ENCODE measurements at places on chromosomes 13 and 19.

GRCh38 chr19:6204212-6204611 is 68.7 kb downstream of the ACSBG2 start:
- no peak for DNase-seq

GRCh38 chr13:113548171-113548641 is 36.3 kb upstream of the TFDP1 start:
- DNase-seq: no peak

DNA sequence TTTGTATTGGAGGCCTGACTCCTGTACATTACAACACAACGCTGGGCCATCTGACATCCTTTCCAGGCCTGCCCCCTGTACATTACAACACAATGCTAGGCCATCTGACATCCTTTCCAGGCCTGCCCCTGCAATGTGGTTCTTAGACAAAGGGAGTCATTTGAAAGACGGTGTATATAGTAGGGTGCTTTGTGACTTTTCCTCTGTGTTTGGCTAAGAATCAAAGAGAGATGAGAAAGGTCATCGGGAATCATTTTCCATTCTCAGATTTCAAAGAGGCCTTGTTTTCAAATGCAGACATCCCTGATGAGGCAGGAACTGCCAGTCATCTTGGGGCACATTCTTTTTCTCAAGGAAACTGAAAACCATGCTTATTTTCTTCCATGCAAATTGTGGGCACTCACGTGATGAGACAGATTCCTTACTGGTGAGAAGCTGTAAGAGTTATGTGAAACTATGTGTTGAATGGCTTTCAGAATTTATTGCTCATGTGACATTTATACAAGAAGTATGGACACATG is 551.6 kb downstream of the MYO16 start:
- DNase-seq: no peak

GRCh38 chr19:28296506-28296905 is 916.4 kb downstream of the UQCRFS1 start:
- DNase-seq: no peak

DNA sequence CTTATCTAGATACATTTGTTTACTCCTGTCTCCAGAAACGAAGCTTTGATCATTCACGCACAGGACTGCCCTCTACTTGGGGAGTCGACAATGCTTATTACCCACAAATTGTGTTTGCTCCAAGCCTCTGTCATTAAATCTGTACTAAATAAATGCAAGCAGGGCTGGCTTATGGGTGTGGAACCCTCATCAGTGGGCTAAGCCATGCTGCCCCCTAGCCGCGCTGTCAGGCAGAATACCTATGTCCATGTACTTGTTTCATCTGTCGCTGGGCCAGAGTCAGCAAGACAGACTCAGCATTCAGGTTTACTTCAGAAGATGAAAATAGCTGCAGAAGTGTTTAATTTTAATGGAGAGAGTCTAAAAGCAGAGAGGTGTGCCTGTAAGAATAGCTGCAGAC is 110.0 kb upstream of the PRR20A start:
- no peak for DNase-seq

DNA sequence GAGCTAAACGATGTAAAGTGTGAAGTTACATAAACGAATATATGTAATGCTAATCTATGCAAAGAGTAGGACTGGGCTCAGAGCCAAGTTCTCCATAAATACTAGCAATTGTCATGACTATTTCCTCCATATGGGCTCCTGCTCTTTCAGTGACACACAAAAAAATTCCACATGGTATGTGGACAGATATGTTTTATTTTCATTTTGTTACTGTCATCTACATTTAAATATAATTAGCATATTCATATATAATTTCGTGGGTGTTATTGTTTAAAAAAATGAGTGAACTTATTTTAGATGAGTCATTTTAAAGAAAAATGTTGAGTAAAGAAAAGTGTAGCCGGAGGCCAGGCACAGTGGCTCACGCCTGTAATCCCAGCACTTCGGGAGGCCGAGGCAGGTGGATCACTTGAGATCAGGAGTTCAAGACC is 5.0 kb upstream of the IGSF23 start:
- DNase-seq: no peak

GRCh38 chr19:48970923-48971395 is 5.8 kb downstream of the FTL start:
- peak; percentile 68 for DNase-seq

DNA sequence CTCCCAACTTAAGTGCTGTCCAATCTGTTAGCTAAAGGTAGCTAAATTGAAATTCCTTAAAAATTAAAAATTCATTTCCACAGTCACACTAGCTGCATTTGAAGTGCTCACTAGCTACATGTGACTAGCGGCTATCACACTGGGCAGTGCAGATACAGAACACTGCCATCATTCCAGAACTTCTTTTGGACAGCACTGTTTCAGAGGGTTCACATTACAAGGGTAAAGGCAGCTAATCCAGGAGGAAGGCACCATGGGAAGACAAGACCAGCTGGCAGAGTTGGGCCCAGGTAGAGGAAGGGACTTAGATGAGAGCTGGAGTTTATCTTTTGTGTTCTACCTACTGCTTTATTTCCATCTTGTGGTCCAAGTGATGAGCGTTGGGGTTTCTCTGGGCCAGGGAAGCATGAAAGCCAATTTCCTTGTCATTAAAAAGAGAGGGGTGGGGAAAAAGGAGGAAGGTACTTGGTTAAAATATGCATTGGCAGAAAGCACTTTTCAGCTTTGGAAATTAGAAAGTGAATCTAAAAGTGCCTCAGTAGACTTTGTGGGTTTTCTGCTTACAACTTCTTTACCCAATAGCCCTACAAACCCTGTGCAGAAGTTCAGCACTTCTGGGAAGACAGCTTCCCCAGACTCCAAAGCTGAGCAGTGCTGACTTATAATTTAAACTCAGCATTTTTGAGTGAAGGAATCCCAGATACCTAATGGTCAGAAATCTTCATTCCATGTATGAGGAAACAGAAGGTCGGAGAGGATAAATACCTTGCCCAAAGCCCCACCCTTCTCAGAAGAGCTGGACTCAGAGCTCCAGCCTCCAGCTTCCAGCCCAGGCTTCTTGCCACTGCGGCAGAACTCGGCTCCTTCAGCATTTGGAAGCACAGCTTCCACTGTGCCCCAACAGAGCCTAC is 49.5 kb downstream of the ATP7B start:
- DNase-seq: no peak

DNA sequence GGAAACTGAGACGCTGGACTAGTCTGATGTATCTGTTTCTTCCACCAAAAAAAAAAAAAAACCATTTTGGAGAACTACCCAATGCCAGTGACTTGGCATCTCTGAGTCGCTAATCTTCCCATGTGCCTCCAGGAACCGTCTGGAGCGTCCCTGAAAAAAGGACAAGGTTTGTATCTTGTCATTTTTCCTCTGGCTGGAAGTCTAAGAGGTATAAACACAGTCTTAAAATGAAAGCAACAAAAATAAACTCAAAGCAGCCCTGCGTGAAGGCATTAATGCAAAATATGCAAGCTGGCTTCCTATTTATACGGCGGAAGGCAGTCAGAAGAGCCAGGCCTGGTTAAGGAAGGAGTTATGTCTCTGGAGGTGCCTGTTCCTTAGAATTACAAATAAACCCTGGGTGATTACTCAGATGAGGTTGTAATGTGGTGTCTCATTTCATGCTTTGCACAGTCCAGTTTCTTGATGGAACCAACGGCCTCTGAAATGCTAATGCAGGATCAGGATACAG is 20.3 kb downstream of the ACTN4 start:
- no peak for DNase-seq

GRCh38 chr19:43779147-43779819 is 1.5 kb downstream of the KCNN4 start:
- no peak for DNase-seq

GRCh38 chr19:13082192-13083007 is 20.3 kb downstream of the LYL1 start:
- no peak for DNase-seq

DNA sequence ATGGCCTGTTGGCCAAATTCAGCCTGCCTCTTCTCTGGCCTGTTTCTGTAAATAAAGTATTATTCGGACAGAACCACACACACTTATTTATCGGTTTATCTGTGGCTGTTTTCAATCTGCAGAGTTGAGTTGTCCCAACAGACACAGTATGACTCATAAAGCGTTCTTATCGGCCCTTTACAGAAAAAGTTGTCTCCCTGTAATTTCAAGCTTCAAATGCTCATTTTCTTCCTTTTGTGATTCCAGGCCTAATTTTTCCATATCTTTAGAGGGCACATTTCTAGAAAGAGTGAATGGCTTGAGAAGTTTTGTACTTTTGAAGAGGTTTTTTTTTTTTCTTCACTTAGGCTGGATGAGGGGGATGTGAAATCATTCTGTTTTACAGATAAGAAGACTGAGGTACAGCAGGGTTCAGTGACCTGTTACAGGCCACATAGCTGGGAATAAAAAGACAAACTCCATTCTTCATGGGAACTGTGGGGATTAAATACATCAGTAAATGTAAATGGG is 440.9 kb downstream of the TSHZ3 start:
- no peak for DNase-seq

DNA sequence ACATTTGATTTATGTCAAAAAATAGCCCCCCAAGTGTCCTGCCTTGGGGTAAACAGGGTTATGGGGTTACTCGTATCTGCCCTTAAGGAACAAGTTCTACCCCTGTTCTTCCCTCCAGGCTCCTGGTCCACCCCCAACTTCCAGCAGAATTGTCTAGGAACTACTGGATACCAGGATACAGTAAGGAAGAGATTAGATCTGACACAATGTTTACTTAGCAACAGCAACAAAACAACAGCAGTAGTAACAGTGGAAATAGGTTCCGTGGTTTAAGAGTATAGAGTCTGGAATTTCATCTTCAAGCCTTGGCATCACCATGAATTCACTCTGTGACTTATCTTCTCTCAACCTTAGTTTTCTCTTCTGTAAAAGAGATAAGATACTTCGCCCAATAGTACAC is 1.7 kb upstream of the FAM98C start:
- no peak for DNase-seq

- DNase-seq: no peak
These were observed 106.4 kb downstream of the RNF17 start for GRCh38 chr13:24870380-24870760.

DNA sequence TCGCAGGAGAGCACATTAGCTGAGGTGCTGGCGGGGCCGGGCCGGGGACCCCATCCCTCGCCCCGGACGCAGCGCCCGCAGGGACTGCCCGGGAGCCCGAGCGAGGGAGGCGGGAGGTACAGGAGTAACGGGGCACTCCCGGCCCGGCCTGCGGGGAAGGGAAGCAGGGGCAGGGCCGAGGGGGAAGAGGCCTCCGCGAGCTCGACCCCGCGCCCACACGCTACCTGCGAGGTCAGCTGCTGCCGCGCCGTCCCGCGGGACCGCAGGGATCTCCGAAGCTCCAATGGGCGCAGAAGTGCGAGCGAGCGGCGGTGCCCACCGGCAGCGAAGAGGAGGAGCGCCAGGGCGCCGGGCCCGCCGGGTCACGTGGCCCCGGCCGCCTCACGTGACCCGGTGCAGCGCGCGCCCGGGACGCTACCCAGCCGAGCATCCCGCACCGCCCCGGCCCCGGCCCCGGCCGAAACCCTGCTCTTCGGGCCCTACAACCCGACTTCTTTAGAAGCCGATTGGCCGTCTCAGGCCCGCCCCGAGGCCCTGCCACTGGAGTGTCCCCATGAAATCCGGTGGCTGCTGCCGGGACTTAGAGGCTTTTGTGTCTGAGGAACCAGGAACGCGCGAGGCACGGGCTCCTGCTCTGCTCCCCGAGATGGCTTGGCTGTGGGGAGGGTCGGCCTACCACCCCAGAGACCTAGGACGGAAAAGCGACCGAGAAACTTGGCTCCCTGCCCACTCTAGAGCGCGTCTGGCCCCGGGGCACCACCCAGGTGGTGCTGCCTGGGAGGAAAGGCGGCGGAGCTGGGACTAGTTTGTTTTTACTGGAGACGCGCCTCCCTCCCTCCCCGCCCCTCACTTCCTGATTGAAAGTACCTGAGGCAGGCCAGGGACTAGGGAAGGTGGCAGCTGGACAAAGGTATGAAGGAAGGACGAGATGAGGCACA is at the start of gene RCBTB1:
RCBTB1 (minus strand) TSS at position 339 of the 938 bp plus-strand sequence. CDS start 18,279 bp downstream, outside the sequence.
- DNase-seq: no peak

- no peak for DNase-seq
These were observed 66.8 kb upstream of the RAP2A start for GRCh38 chr13:97367016-97367822.

DNA sequence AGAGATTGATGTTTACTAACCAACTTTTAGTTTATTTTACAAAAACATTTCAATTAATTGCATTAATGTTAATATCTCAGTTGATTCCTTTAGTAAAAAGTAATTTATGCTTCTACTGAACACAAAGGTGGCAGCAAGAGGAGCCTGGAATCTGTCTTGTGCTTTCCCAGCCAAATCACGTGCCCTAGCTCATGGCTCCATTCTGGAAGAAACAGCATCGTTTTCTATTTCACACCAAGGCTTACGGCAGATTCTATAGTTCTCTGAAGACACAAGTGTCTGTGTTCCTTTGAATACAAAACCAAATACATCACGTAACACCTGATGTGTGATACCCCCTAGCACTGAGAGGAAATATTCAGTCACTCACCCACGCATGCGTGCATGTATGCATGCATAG is 346.1 kb upstream of the MIR17HG start:
- DNase-seq: no peak

DNA sequence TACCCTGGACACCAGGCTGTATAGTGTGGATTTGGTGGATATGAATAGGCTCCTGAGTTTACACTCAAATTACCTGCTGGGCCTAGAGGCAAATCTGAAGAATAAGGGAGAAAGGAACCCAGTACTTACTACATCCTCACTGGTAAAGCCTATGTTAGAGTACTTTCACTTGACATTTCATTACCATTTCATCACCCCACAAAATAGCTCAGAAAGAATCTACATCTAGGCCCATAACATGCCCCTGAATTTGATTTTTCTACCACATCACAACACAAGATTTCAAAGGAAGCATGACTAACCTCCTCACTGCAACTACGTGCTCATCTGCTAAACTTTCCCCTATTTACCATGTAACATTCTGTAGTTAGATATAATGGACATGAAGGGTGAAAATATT is 43.3 kb downstream of the VWA8 start:
- no peak for DNase-seq

- no peak for DNase-seq
These were observed 14.7 kb upstream of the CEACAM6 start for GRCh38 chr19:41740415-41741243.

DNA sequence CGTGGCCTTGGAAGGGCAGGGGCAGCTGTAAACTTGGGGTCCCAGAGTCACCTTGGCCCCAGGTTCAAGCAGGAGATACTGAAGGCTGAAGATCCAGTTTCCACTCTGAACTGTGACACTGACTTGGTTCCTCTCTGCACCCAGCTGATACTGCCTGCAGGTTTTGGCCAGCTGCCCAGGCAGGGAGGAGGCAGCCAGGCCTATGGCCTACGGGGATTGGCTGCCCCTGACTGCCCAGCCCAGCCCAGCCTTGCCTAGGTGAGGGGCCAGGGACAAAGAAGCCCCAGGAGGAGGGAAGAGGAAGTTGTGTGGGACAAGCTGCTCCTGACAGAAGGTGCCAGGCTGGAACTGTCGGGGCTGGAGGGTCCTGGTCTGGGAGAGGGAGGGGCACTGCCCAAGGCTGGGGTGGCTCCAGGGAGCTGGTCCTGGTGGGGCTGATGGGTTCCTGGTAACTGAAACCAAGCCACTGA is 51.7 kb upstream of the CYP4F8 start:
- no peak for DNase-seq

- no peak for DNase-seq
These were observed 108.5 kb downstream of the PAN3 start for GRCh38 chr13:28246891-28247290.

GRCh38 chr13:107545946-107546502 is 669.3 kb downstream of the LIG4 start:
- no peak for DNase-seq

Data from stimulated activated CD8-positive, alpha-beta memory T cell treated with anti-CD3 and anti-CD28 coated beads, Interleukin-7, amount 100 ng/mL, for 4 hours (primary cell).